ENCODE measurements at places on chromosomes 11 and 22.

- no peak for DNase-seq
These were observed 86.4 kb downstream of the CELSR1 start for GRCh38 chr22:46450931-46451561.

DNA sequence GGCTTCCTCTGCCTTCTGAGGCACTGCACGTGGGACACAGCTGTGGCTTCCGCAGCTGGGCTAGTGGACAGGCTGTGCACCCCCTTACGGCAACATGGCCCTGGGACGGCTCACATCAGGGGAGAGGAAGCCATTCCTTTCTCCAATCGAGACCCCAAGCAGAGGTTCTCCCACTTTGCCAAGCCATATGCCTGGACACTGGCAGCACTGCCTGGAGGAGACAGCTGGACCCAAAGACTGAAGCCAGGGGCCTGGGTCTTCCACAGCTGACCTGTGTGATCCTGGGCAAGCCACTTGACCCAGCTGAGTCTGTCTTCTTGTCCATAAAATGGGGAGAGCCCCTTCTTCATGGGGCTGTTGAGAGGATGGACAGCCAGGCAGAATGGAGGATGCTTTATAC is 65.4 kb downstream of the SHISAL1 start:
- no peak for DNase-seq

- DNase-seq, result peak; percentile 75
These were observed at the start of gene CLTCL1 for GRCh38 chr22:19291580-19292457. Gene CLTCL1, minus strand, starts transcription at chr22:19291719. Its CDS starts 78 bp downstream, at chr22:19291641.

GRCh38 chr22:48743601-48744282 is 1083.9 kb downstream of the BRD1 start:
- DNase-seq, result no peak

DNA sequence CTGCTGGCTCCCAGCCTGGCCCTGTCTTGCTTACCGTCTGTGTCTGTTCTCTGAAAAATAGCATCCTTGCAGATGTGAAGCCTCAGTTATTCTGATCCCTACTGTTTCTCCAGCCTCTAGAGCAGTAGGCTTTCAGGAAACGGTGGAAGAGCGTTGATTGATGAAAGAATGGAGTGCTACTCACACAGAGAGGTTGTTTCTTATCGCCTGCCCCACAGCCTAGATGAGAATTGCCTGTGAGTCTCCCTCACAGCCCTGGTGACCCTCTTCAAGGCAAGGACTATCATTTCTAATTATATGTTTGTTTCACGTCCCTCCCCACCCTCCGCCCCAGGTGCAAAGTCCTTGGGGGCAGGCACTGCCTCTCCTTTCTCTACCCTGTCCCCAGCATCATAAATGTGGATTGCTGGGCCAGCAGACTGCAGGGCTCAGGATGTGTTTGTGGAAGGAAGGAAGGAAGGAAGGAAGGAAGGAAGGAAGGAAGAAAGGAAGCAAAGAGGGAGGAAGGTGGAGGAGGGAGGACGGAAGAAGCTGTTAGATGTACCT is 575.3 kb upstream of the B3GAT1 start:
- DNase-seq, result no peak

- DNase-seq, result no peak
These were observed 33.7 kb upstream of the MPPED1 start for GRCh38 chr22:43377896-43378704.

- DNase-seq, result no peak
These were observed 7.6 kb downstream of the LRRC10B start for GRCh38 chr11:61516191-61516590.

- DNase-seq, result no peak
These were observed 199.7 kb upstream of the TBCEL start for GRCh38 chr11:120824242-120824641.

DNA sequence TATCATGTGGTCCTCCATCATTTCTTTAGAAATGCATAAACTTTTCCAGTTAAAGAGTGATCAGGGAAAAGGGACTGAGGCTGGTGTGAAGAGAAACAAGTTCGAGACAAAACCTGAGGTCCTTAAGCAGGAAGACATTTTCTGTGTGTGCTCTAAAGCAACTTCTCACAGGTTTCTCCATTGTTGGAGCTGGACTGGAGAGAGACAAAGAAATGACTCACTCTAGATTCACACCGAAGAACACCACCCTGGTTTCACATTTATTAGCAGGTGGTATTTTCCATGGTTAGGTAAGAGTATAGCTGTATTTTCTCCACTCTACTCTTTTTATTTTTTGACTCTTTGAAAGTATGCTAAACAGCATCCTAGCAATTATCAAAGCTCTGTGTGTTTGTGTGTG is 736.4 kb downstream of the KCNA4 start:
- DNase-seq, result no peak

DNA sequence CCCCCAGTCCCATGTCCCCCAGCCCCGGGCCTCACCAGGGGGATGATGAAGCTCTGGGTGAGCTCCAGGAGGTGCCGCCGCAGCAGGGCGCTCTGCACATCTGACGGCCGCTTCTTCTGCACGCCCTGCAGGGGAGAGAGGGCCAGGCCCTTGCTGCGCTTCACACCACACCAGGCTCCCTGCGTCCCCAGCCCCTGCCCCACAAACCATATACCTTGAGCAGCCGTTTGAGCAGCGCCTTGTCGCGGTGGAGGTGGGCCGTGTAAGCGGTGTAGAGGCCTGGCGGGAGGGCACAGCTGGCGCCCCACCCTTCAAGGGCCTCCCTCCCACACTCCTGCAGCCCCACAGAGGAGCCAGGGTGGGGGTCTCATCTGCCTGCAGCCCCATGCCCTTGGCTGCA is 6.2 kb upstream of the PLXNB2 start:
- DNase-seq, result no peak

DNA sequence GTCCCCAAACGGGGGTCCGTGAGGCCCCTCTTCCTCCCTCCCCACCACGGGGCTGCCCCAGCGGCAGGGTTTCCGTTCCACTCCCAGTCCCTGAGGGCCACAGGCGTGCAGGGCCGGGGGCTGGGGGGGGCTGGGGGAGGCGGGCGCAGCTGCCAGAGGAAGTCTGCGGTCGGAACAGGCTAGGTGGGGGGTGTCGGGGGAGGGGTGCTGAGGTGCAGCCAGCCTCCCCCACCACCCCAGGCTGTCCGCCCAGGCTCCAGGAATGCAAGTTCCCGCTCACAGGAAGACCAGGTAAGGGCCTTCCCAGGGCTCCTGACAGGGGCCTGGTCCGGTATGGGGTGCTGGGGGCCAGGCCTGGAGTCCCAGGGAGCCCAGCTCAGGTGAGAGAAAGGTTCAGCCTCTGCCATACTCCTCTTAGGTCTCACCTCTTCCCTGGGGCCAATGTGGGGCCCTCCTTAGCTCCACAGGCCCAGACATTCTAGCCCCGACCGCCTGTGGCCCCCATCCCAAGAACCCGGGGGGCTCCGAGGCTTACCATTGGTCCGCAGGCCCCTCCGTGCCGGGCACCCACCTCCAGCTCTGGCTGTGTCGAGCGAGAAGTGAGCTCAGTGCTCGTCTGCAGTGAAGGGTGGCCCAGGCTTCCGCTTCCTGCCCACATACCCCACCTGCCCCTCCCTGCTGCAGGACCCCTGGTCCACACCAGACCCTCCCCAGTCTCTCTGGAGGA is at the start of gene PTPRCAP:
PTPRCAP (minus strand) TSS at position 601 of the 727 bp plus-strand sequence; CDS start at position 538, 63 bp downstream.
- DNase-seq, result peak; percentile 70

DNA sequence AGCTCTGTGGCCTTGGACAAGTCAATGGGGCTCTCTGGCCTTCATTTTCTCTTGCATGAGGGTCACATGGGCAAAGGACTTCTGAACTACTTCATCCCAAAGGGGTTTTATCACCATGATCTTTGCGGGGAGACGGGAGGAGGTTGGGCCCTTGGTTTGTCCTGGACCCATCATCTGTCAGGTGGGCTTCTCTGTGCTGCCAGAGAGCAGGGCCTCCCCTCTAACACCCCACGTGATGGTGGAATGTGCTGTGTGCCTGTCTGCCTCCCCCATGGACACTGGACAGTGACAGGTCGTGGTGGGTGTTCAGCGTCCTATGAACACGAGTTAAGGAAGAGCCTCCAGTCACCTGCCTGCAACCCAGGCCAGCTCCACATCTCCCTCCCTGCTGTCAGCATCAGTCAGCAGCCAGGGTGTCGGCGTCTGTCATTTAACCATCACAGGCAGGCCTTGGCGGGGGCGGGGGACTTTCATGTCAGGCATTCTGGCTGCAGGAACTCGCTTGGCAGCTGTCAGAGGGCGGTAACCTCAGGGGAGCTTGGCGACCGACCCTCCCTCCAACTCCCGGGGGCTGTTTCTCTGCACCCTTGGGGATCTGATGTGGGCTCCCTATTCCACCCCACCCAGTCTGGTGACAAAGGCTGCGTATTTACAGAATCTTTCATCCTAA is 2.6 kb upstream of the SUN2 start:
- peak; percentile 84 for DNase-seq

- no peak for DNase-seq
These were observed 474.2 kb upstream of the KIRREL3 start for GRCh38 chr11:127474766-127475165.

DNA sequence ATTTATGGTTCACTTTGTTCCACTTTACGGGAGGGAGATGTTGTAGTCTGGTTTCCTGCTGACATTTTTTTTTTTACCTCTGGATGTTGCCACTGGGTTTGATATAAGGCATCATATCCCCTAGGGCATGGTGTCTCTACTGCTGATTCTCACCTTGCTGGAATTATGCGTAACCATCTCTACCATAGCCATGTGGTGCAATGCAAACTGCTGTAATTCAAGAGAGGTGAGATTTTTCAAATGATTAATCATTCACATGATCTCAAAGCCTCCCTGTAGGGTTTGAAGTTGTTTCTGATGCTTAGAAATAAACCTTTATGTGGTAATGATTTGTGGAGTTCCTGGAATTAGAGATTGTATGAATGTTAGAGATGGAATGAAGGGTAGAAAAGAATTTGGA is 13.0 kb downstream of the MS4A3 start:
- no peak for DNase-seq

DNA sequence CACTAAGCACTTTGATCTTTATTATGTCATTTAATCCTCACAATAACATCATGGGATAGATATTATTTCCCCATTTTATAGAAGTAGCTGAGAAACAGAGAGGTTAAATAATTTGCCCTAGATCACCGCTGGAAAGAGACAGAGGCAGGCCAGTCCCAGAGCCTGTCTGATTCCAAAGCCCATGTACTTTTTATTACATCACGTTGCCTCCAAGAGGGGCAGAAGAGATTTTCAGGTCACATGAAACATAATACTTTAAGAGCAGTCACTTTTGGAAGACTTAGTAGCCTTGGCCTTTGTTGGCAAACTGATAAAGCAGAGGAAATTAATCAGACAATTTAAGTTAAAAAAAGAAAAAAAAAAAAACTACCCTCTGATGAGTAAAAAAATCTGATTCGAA is 200.2 kb upstream of the ARHGAP20 start:
- DNase-seq, result no peak

GRCh38 chr11:41579546-41579945 is 120.1 kb upstream of the LRRC4C start:
- no peak for DNase-seq

DNA sequence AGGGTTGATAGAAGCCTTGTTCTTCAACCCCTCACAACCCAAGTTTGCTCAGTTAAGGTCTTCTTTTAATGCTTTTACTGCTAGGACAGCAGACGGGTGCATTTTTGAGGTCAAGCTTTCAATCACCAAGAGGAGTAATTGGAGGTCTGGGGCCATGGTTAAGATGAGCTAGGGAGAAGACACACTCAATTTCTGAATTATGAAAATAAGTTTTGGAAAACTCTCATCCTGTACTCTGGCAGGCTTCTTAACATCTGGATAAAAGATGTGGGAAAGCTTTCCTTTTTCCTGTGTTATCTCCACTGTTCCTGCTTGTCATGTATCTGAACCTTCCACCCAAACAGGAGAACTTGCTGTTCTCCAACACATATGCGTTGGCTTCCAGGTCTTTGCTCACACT is 9.7 kb downstream of the ABTB2 start:
- DNase-seq, result no peak

DNA sequence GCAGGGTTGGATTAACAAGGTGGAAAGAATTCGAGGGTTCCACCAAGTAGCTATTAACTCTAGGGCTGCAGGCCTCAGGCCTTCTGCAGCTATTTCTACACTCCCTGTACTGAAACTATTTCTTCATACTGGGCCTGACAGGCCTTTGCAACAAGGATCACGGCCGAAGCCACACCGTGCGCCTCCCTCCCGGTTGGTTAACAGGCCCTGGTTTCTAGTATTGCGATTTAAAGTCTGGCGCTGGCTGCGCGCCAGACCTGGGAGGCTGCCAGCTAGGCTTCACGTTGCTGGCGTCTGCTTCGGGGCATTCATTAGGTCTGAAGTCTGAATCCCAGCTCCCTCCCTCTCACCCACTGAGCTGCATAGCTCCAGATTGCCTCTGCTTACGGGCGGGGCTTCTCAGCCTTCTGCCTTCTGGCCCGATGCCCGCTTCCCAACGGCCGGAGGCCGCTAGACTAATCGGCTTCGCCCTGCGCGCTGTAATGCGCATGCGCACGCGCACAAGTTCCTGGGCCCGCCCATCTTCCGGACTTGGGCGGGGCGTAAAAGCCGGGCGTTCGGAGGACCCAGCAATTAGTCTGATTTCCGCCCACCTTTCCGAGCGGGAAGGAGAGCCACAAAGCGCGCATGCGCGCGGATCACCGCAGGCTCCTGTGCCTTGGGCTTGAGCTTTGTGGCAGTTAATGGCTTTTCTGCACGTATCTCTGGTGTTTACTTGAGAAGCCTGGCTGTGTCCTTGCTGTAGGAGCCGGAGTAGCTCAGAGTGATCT is 1.6 kb downstream of the LDHA start:
- DNase-seq, result peak; percentile 96

- no peak for DNase-seq
These were observed 2.2 kb upstream of the TOP3B start for GRCh38 chr22:21984793-21985192.

DNA sequence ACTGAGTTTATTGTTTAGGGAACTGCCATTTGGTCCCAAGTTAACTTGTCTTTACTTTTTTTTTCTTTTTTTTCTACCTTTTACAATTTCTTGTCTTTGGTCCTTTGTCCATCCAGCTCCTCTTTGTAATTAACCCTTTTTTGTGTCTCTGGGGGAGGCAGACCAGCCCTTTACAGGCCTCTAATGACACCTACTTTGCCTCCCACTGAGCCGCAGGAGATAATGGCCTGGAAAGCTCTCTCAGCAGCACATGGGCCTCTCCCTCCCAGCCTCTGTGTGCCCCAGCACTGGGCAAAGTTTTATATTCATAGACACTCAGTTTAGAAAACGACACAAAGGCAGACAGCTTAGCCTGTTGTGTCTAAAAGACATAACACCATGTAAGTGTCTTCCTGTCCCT is 480.4 kb downstream of the SOX6 start:
- DNase-seq, result no peak

- no peak for DNase-seq
These were observed 54.1 kb upstream of the WNT7B start for GRCh38 chr22:46031066-46031465.

- DNase-seq, result no peak
These were observed 58.6 kb downstream of the MACROD1 start for GRCh38 chr11:64107303-64107702.

DNA sequence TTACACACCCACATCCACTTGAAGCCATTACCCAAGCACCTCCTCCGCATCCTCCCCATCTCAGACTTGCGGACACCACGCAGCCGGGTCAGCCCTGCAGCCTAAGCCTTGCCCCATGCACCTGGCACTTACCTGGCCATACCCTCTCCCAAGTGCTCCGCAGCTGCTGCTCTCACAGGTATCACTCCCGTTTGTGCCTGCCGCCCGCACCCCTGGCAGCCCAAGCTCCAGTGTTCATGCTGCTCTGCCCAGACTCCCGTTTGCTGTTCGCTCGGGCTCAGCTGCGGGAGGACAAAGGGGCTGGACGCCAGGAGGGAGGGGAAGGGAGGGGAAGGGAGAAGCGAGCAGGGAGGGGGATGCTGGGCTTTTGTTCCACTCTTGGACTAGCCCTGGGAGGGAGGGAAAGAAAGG is at the start of gene KLHL35:
KLHL35 (minus strand) TSS at position 293 of the 411 bp plus-strand sequence. CDS start 2,574 bp downstream, outside the sequence.
- DNase-seq, result no peak

- no peak for DNase-seq
These were observed 603 bp downstream of the KAT5 start for GRCh38 chr11:65712633-65713076.

GRCh38 chr11:111735262-111736116 is 30.7 kb downstream of the PPP2R1B start:
- DNase-seq, result no peak

Data from activated CD4-positive, alpha-beta T cell treated with anti-CD3 and anti-CD28 coated beads for 48 hours (primary cell).